ENCODE measurements at places on chromosomes 5 and 9. TPM values are rescaled to one million over a fixed set of nuclear protein-coding genes. Genes with fewer than 3 reads are reported as not detected.

Gene PTBP3
- 21.4 TPM for total RNA-seq

Gene TAS2R1
- not detected for total RNA-seq

Gene RGS7BP
- total RNA-seq = not detected

Gene CDKN2B-AS1
- total RNA-seq = 7.0 TPM

Gene IFNA21
- total RNA-seq = not detected

GRCh38 chr9:16245756-16246440 lies 624.6 kb downstream of the BNC2 start:
- DNase-seq = peak; percentile 8

DNA sequence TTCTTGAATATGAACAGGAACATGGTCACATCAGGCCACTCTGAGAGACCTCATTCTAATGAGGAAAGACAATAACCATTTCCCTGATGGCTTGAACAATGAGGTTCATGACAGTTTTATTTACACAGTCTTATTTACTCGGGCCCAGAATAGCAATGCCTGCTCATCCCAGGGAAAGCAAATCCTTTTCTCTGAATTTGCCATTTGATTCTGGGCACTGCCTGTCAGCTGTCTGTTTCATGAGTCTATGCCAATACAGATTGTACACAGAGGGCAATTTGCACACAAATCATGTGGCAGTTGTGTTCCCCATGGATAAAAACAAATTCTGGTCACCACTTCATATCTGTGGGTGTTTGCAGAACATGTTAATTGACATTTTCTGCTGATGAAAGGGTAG lies 492.5 kb downstream of the ACTL7B start:
- DNase-seq = no peak

- peak; percentile 54 for DNase-seq
Measured at GRCh38 chr5:32589942-32590869, 4.8 kb downstream of the SUB1 start.

DNA sequence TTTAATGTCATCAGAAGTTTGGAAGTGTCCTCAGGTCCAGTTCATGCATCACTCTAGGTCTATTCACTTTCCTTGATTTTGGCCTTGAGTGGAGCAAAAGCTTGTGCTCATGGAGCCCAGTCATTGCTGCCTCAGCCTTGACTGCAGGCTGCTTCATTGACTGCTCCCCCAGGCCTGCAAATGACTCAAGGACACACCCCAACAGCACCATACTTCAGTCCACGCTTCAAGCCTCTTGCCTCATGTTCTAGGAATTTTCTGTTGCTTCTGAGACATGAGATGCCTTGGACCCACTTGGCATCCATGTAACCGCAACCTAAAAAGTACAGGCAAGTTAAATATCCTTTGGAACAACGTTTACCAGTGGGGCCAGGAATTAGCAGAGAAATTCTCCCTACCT lies 193.7 kb downstream of the PIK3R1 start:
- DNase-seq = peak; percentile 36

- peak; percentile 75 for DNase-seq
Measured at GRCh38 chr5:13944560-13945199, at the start of gene DNAH5. DNAH5 (minus strand) TSS chr5:13944688; CDS start chr5:13944438, 250 bp downstream.

DNA sequence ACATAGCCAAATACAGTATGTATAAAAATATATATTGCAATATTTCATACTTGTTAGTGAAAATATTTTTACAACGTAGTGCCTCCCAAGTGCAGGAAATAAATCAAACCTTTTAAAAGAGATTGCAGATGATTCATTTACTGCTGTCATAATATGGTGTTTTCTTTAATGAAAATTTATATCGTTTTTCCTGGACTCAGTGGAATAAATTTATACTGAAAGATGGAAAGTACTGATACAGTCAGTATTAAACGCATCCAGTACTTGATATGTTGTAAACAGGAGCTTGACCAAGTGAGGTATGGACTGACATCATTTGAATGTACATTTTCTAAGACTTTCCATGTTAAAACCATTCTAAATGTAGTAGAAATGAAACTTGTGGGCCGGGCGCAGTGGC lies 143.4 kb upstream of the ZNF608 start:
- DNase-seq = no peak

DNA sequence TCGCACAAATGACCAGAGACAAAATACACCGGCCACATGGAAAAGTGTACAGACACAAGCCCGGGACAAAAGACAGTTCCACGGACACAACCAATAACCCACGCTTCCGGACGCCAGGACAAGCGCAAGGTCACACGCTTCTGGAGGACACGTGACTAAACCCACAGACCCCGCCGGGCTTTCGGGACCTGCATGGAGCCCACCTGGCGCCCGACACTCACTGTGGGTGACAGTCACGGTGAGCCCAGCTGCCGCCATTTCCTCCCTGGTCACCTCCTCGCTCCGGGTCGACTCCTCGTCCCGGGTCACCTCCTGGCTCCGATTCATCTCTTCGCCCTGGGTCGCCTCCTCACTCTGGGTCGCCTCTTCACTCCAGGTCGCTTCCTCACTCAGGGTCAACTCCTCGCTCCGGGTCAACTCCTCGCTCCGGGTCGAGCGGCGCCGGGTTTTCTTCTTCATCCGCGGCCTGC lies 470 bp downstream of the BAG1 start:
- DNase-seq = peak; percentile 27

DNA sequence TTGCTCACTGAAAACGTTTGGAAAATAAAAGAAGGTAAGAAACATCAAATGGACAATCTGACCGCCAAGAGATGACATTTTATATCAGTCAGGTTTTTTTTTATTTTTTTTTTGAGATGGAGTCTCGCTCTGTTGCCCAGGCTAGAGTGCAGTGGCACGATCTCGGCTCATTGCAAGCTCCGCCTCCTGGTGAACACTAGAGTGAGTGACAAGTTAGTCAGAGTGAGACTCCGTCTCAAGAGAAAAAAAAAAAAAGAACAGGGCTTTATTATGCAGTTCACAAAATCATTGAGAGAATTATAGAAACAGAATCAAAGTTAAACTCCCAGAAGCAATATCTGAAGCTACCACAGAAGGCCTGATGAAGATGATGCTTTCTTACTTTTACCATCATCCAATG lies 70.1 kb downstream of the DTWD2 start:
- no peak for DNase-seq

- no peak for DNase-seq
Measured at GRCh38 chr5:61200582-61201155, 38.4 kb upstream of the SMIM15 start.

- DNase-seq = no peak
Measured at GRCh38 chr5:180154821-180155364, 54.1 kb downstream of the RASGEF1C start.

- DNase-seq = peak; percentile 93
Measured at GRCh38 chr9:33946779-33947535, 101.7 kb downstream of the UBAP2 start.

GRCh38 chr9:134949681-134950385 lies 32.1 kb upstream of the FCN1 start:
- DNase-seq = no peak

Data from RPMI7951 (cell line).